Activated T-helper 1 cell treated with anti-CD3 and anti-CD28 coated beads, Interleukin-2, amount 50 U/mL, for 16 hours (primary cell): ENCODE measurements at places on chromosomes 7 and 10.

GRCh38 chr10:62183442-62183841 is 85.2 kb downstream of the RTKN2 start:
- DNase-seq, result peak; percentile 28

GRCh38 chr10:1873661-1874315 is 136.5 kb upstream of the ADARB2 start:
- DNase-seq, result no peak

DNA sequence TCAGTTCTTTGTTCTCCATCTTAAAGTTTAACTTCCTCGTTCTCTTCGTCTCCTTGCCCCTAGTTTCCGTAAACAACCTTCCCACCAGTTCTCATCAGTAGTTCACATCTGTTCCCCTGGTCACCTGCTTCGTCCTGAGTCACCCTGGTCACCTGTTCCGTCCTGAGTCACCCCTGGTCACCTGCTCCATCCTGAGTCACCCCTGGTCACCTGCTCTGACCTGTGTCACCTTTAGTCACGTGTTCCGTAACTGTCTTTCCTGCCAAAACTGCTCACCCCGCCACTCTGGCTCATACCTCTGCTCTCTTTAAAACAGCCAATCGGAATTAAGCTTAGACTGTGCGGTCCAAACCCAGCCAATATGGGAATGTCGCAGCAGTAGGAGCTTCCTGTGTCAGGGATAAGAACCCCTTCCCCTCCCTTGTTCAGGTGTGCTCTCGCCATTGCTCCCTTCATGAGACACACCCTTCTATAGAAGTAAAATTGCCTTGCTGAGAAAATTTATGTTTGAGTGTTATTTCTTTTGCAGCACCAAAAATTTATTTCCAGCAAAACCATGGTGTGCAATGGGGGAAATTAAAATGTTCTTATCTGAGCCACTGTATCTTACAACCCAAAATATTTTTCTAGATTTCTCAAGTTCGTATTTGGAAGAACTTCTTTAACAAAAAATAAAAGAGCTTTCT is 112.2 kb downstream of the VIM start:
- no peak for DNase-seq

DNA sequence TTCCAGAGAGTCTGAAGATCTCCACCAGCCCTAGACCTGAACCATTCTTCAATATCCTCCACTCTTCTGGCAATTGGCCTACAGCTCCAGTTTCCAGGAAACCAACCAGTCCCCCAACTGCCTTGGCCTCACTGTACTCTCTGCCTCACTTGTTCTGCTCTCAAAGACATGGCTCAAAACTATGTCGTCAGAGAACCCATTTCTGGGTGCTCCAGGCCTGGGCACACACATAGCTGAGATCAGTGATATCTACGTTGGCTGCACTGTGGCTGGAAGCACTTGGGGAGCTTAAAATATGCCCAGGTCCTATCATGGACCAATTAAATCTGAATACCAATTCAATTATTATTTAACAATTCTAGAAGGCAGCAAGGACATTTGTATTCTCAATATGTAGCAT is 93.1 kb downstream of the COBL start:
- no peak for DNase-seq

DNA sequence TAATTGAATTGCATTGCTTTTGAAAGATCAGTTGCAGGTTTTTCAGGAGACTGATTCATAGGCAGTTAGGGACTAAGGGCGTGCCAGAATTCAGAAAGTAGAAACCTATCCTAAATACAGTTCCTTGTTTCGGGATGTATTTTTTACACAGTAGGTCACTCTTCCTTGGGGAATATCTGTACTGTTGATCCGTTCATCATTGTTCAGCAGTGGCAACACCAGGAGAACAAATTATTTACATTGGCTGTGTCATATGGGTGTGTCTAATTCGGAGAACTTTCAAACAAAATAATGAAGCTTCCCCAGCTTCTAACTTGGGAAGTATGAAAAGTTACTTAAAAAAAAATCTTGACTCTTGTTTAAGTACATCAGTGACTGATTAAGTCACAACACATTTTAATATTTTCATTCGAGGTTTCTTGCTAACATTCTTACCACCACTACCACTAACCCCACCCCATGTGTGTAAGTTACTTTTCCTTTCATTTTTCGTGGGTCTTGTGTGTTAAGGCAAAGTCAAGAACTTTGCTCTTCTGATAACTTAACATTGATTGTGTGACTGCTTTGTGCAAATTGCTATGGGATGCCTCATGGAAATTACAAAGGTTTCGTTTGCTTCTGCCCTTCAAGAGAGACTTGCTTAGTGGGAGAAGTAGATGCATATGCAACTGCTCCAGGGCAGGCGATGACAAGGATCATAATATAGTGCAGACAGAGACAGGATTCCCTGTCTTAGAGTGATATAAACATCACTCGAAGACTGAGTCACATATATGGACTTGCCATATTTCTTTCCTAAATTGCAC is 43.8 kb upstream of the RPA3 start:
- DNase-seq, result no peak

GRCh38 chr10:24197263-24197662 is 11.7 kb upstream of the KIAA1217 start:
- DNase-seq, result no peak

- no peak for DNase-seq
Observed at GRCh38 chr7:78197447-78197846, 398.9 kb downstream of the PHTF2 start.

DNA sequence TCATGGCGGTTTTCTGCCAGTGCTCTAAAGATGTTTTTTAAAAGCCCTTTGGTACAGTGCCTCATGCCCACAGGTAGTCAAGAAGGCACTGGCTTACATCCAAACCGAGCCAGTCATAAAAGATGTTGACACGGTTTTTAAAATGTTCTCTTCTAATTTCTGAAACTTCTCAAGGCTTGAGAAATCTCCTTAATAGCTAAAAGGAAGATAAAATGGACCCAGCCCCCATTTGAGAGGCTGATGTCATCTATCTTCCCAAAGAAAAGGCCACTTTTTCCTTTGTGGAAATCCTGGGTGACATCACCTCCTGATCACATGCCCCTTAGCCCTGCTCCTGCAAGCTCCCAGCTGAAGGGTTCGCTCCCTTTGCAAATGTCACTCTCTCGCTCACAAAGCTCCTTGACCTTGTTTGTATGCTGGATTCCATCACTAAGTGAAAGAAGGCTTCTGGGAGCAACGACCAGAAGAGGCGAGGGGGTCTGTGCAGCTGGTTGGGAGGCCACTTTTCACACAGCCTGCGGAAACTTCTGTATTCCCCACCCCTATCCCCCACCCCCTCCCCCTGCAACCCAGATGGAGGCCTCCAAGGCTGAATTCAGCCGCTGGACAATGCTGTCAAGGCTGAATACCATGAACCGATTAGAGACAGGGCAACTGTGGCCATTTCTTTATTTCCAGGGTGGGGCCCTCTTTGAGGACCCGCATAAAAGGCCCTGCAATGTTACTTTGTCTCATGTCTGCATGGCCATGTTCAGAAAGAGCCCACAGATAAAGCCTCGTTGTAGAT is 122.8 kb downstream of the CUBN start:
- DNase-seq, result no peak

- no peak for DNase-seq
Observed at GRCh38 chr10:88755753-88756152, 4.1 kb upstream of the LIPN start.

- no peak for DNase-seq
Observed at GRCh38 chr10:34709637-34710390, 105.3 kb downstream of the PARD3 start.

DNA sequence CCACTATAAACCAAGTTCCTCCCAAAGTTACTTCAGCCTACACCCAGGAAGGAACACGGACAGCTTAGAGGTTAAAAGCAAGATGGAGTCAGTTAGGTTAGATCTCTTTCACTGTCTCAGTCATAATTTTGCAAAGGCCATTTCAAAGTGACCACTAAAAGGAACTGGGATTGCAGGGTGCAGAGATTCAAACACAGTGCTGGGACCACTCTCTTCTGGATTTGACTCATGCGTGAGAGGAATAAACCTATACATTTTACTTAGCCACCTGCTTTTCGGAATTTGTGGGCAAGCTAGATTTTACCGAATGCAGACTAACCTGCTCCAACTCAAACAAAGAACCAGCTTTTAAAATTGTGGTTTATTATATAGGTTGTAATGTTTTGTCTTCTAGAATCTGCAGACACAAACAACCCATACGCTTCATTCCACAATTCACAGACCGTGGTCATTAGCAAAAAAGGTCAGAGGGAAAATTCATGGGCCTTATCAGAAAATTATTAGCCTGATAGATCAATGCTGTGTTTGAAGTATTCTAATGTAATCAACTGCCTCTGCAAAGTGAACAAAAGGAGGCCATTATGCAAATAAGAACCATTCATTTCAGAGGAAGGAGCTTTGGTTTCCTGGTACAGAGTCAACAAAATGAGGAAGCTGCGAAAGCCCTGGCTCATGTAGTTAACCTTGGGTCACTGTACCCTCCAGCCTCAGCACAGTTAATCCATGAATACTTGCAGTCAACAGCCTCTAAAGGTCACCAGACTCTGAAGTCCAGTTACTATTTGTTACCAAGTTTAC is 342.7 kb upstream of the KLF6 start:
- no peak for DNase-seq

GRCh38 chr7:55087521-55087961 is 68.7 kb downstream of the EGFR start:
- no peak for DNase-seq

- no peak for DNase-seq
Observed at GRCh38 chr7:147664541-147664940, 926.0 kb upstream of the C7orf33 start.

- DNase-seq, result no peak
Observed at GRCh38 chr7:936386-937054, 18.0 kb downstream of the ADAP1 start.

GRCh38 chr7:142556740-142557139 is 192.5 kb upstream of the PRSS1 start:
- no peak for DNase-seq

DNA sequence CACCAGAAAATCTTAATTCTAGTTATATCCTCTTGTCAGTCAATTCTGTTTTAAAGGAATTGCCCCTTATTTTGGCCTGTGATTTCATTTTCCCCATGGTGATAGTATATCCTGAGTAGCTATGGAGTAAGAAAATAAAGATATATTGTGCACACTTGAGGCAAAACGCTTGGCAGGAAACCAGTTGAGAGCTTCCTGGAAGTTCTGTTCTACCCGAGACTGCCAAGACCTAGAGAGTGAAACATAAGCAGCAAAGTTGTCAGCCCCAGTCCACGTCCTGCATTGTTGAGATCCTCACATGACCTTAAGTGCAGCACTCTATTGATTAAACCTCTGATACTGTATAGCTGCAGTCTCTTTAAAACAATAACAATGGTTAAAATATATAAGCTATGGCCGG is 235.2 kb downstream of the CDC14C start:
- DNase-seq, result no peak

DNA sequence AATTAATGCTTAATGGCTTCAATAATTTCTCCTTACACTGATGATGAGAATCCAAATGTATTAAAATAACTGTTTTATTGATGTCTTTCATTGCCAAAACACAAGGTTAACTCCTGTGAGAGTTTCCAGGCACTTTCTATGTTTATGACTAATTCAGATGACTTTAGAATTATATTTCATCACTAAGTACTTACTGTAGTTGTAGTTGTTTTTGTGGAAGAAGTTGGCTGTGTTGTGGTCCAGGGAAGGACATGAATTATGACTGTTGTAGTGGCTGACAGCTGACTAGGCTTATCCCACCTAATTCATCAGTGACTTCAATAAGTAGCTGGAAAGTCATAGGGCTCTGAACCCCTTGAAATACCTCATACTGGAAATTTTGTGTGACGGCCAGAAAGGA is 254.8 kb downstream of the HGF start:
- no peak for DNase-seq

- no peak for DNase-seq
Observed at GRCh38 chr7:29019387-29019786, 61.3 kb upstream of the TRIL start.

DNA sequence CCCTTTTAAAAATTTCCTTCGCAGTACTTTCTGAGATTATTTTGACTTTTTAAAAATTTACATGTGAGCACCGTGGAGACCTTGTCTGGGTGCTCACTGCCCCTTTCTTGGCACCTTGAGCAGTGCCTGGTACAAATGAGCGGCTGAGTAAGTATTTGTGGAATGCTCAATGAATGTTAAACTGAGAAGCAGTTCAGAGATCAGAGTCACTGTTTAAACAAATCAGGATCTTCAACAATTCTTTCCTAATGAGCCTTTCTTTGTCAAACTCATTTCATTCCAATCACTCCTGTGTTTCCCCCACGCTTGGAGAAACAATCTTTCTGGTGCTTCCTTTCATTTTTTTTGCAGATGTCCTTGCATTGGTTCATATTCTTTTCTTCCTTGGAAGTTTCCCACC is 611.3 kb upstream of the GALNT17 start:
- DNase-seq, result no peak

DNA sequence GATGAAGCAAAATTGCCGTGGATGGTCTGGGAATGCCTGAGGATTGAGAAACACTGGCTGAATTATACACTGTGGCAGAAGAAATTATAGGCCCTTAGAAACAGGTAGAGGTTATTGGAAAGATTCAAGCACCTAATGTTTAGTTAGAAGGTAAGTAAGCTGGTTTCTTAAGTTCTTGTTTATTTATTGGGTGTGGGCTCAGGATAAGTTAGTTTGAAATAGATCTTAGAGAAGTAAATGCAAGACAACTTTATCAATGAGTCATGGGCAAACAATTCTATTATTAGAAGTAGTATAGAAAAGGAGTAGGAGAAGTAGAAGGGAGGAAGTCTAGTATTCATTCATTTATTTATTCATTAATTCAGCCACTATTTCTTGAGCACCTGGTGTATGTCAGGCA is 96.5 kb downstream of the KAT6B start:
- no peak for DNase-seq

- DNase-seq, result no peak
Observed at GRCh38 chr10:126661841-126662515, 8.5 kb downstream of the C10orf90 start.

DNA sequence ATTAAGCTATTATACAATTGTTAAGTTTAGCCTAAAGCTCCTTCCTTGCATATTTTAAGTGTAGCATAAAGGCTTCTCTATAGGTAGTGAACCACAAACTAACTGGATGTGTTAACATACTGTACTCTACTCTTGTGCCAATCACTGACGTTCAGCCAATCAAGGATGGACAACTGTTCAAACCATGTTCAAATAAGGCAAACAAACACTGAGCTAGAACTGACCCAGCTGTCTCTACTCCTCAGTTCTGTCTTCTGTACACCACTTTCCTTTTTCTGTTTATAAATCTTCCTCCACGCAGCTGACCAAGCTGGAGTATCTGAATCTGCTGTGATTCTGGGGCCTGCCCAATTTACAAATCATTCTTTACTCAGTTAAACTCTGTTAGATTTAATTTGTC is 188.7 kb upstream of the MBL2 start:
- no peak for DNase-seq
